ENCODE measurements at places on chromosomes 5 and 9.

DNA sequence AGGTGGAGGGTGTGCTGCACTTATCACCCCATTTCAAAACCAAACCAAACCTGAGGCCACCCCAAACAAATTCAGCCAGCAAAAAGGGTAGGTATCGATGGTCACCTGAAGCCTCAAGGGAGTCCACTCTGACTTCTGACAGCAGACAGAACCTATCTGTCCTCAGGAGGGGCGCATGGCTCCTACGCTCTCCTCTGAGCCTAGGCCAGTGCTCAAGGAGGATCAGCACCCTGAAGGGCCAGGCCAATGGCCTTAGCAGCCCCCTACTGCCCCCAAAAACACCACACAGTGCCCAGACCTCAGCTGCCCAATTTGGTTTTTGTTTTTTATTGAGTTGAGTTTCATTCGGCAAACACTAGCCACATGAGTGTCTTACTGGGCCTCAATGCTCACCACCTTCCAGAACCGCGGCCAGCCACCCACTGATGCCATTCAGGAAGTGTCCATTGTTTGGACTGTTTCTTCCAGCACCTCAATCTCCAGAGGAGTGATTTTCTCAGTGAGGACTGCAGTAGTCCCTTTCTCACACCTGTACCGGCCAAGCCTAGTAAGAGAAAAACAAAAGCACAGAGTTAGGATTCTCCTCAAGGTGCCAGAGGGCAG lies 62.0 kb downstream of the PSMB7 start:
- no peak for DNase-seq

GRCh38 chr5:163447191-163447590 lies 9.8 kb downstream of the CCNG1 start:
- no peak for DNase-seq

GRCh38 chr5:138611678-138612218 lies 36.5 kb upstream of the HSPA9 start:
- no peak for DNase-seq

DNA sequence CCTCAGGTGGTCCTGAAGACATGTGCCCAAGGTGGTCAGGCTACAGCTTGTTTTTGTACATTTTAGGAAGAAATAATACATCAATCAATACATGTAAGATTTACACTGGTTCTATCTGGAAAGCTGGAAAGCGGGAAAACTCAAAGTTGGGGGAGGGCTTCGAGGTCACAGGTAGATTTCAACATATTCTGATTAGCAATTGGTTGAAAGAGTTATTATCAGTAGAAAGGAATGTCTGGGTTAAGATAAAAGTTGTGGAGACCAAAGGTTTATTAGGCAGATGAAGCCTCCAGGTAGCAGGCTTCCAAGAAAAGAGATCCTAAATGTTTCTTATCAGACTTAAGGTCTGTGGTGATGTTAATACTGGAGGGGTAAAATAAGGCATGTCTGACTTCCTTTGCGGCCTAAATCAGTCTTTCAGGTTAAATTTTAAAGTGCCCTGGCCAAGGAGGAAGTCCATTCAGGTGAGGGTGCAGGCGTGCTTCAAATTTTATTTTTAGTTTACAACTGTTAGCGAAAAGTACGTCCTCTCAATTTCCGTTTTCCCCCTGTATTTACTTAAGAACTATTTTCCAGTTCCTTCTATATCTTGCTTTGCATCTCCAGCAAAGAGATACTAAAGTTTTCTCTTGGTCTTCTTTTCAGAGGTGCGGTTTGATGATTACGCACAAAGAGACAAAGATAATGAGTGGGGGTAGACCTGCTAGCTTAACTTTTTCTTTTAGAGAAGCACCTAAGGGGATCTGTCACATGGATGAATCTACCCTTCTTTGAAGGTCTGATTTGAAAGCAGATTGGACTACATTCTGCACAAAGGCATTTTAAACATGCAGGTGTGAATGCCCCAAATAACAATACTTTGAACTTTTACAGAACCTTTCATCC lies 578.6 kb downstream of the RAB3C start:
- DNase-seq, result no peak

GRCh38 chr5:107072967-107073366 lies 597.8 kb downstream of the EFNA5 start:
- no peak for DNase-seq

GRCh38 chr5:68137511-68138140 lies 77.9 kb upstream of the PIK3R1 start:
- DNase-seq, result no peak

DNA sequence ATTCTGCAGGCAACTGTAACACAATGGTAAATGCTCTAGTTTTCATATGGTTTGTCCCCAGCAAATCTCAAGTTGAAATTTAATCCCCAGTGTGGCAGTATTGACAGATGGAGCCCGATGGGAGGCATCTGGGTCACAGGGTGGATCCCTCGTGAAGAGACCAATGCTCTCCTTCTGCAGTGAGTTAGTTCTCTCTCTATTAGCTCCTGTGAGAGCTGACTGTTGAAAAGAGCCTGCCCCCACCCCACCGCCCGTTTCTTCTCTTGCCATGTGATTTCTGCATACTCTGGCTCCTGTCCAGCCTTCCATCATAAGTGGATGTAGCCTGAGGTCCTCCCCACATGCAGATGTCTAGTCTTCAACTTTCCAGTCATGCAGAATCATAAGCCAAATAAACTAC lies 27.0 kb downstream of the IARS1 start:
- DNase-seq, result no peak

- no peak for DNase-seq
Observed at GRCh38 chr9:80790764-80791163, 898.6 kb downstream of the TLE1 start.

GRCh38 chr9:105864248-105864898 lies 170.0 kb downstream of the TMEM38B start:
- DNase-seq, result no peak

DNA sequence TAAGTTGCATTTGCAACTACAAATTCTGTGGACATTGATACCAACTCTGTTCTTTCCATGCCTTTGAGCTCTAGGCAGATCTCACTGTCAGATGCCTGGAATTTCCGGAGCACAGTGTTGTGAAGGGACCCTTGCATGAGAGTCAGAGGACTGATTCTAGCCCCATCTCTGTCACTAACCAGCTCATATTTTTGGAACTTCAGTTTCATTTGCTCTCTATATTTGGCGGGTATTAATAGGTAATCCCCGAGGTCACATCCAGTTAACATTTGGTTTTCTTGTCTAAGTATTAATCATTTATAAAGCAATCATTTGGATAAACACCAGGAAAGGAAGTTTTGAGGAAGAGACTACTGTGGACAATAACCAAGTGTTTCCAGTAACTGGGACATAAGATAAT lies 115.7 kb downstream of the MAN2A1 start:
- DNase-seq, result no peak

GRCh38 chr5:131664929-131665328 lies 29.9 kb upstream of the RAPGEF6 start:
- DNase-seq, result no peak

DNA sequence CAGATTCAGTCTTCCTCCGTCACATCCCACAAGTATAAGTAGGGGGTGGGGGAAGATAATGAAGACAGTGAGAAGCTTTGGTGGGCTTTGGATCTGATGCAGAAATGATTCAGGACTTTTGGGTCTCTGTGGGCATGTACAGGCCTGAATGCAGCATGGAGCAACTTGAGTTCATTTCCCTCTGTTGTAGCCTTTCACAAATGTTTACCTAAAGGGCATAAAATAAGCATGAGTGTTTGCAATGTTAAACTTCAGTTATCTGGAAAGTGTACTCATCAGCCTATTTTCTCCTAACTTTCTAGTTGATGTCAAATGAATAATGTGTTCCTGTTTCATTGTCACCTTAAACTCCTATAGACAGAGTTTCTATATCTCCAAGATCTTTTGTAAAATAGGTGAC lies 39.3 kb downstream of the GARNL3 start:
- no peak for DNase-seq

DNA sequence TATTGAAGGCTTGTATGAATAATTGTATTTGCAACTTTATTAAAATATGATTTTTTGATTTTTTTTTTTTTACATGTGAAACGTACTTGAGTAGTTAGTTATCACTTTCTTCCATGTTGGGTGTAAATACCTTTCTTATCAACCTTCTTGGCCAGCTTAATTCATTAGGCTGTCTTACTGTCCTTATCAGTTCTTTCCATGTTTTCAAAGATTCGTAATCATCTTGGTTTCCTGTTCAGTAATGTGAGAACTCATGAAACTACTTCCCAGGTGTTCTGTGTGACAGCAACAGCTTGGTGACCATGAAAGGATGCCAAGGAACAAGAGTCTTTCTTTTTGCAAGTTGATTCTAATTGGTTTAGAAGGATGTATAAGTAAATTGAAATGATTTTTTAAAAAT lies 100.0 kb downstream of the ADGRV1 start:
- DNase-seq, result no peak

GRCh38 chr5:135095052-135095715 lies 61.2 kb upstream of the PITX1 start:
- DNase-seq, result no peak

DNA sequence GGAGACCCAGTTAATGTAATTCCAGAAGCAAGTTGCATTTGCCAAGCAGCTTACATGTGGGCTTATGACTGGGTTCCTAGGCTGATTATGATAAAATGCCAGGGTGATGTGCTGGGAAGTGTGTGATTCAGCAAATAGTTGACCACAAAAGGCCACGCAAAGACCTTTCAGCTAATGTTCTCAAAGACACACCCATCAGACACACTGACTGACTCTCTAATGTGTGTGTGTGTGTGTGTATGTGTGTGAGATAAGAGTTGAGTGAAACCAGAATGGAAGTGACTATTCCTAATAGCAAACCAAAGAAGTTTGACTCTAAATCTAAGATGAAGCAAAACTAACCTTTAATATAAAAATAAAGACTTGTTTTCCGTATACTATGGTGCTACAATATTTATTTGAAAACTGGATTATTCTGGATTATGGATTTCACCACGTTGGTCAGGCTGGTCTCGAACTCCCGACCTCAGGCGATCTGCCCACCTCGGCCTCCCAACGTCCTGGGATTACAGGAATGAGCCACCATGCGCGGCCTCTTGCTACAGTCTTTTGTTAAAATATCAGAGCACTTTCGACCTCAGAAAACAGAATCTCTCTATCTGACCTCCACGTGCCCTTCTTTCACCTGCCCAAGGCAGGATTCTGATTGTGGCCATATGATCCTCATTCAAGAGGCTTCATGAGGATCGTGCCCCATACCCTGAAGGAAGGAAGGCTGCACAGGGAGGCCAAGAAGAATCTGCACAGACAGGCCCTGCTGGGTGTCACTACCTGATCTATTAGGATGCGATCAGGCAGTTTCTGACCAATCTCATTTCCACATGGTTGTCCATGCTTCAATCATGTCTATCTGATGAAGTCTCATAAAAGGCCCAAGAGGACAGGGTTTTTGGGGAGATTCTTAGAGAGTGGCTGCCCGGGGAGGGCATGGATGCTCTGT lies 75.6 kb downstream of the USP20 start:
- DNase-seq, result peak; percentile 48

- DNase-seq, result no peak
Observed at GRCh38 chr9:138064547-138064946, 187.0 kb downstream of the CACNA1B start.

GRCh38 chr5:62779010-62779422 lies 200.4 kb downstream of the LRRC70 start:
- DNase-seq, result no peak

- no peak for DNase-seq
Observed at GRCh38 chr5:140319833-140320232, 16.9 kb upstream of the PFDN1 start.

DNA sequence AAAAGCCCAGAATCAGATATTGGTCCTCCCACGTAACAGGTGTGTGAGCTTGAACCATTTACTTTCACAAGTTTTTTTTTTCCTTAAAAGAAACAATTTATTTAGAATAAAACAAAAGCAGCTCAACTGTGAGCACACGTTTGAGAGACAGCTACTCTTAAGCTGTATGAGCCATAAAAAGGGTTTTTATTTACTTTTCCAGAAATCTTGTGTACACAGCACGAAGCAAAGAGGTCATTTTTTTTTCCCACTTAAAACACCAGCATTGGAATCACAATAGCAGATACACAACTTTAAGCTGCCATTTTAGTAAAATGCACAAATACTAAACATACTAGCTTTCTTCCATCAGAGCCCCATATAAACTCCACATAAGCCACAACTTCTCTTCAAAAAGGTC lies 44.6 kb downstream of the JAKMIP2 start:
- no peak for DNase-seq

DNA sequence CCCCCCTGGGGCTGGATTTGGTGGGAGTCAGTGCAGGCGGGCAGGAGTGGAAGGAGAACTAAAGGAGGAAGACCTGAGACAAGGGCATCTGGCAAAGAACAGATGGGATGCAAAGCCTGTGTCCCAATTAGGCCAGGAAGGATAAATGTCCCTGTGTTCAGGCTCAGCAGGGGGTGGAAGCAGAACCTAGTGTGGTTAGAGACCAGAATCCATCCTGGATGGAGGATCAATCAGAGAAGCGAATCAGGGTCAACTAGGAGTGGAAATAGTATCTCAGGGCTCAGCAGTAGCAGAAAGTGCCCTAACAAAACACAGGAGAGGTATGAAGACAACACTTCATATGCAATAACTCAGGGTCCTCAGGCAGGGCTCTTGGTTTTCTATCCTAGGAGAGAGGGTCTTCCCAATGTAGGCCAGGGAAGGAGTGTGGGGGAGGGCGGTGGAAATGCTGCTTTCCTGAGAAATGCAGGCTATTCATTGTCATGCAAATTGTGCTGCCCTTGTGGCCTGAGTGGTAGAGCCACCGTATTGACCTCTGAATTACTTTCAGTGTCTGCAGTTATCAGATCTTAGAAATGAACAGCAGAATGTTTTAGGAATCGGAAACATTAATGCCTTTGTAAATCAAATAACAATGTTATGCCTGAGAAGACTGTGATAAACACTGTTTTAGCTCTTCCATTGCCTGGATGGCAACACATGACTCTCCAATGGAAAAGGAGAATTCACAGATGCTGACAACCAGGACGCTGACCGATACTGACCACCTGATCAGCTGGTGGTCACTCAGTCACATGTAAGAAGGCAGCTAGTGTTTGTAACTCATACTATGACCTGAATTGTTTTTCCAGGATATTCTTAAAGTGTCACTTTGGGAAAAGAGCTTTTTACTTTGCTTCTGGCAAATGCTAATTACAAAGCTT lies 323.6 kb downstream of the SEMA5A start:
- no peak for DNase-seq

GRCh38 chr9:112086627-112087026 lies 88.5 kb downstream of the SUSD1 start:
- DNase-seq, result no peak

DNA sequence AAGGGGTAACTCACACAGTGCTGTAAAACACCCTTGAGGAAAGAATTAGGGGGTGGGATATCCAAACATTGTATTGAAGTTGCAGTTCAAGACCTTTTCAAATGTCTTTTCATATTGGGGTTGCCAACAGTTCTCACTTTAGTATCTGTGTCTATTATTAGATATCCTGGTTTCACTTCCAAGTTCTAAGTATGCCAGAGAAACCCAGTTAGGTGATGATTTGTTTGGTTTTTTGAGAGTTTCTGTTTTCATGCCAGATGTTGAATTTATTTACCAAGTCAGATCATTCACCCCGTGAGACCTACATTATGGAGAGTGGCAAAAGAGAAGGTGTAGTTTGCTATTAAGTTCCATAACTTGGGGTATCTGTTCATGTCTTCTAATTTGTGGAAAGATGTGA lies 64.5 kb downstream of the C9orf152 start:
- no peak for DNase-seq

All from activated CD4-positive, alpha-beta T cell treated with anti-CD3 and anti-CD28 coated beads for 36 hours (primary cell).